ENCODE measurements at places on chromosomes 3 and 15.
A peak's percentile ranks its signal among the peaks of the same experiment; 100 is the strongest.

DNA sequence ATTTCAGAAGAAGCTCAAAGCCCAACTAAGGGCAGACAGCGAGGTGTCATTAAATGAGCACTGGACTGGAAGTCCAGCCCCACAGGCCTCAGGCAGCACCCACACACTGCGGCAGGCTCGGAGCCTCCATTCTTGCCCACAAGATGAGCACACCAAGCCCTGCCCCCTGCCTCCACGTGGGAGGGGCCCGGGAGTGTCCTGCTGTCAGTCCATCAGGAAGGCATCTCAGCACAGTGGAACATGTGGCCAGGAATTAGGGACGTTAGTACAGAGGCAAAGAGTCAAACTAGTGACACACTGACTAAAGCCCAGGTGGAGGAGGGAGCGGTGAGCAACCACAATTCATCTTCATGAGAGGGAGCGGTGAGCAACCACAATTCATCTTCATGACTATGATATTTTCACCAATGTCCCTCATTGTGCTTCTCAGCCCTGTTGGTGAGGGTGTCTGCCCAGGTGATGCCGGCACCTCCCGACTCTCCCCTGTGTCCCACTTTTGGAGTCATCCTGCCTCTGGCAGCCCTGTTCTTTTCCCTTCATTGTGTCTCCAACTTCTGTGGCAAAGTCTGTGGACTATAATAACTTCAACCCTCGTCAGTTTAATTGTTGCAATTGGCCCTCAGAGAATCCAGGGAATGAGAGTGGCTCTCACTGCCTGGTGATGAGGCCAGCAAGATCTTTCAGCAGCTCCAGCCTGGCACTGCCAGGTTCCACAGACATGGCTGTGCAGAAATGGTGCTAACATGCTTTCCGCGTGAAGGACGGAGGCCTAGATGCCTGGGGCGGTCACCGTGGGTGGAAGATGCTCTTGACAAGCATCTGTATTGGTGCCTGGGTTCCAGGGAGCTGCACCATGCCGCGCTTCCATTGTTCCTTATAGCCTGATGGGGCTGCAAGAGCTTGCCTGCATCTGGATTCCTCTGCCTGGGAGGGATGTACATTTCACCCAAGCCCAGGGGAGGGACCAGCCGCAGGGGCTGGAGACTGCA lies 23.1 kb upstream of the SKOR1 start:
- DNase-seq: peak; percentile 63

DNA sequence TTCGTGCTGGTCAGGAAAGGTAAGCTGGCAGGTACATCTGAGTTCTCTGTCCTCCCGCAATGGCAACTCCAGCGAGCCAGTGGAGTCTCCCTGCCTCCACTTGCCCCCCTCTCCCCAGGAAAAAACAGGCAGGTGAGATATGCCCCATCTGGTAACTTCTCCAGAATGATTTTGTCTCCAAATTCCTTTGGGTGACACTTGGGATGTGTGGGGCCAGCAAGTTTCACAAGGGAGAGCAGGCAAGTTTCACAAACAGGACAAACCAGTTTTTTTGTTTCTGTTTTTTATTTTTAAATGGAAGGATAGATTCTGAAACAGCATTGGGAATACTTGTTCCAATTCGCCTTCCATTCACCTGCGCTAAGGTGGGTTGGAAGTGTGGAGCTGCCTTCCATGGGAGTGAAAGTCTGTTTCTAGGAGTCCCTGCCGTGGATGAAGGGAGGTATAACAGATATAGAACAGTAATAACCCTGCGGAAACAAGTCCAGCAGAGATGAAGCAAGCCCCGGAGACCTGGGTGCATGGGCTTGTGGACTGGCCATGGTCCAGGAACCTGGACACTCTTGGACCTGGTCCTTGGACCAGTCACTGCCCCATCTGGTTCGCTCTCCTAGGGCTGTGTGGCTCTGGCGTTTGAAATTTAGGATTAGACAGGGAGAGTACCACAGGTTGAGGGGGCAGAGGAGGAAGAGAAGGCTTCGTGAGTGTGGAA lies 22.9 kb upstream of the KIF23 start:
- DNase-seq: no peak

GRCh38 chr3:187661267-187661666 lies 8.9 kb downstream of the SST start:
- no peak for DNase-seq

DNA sequence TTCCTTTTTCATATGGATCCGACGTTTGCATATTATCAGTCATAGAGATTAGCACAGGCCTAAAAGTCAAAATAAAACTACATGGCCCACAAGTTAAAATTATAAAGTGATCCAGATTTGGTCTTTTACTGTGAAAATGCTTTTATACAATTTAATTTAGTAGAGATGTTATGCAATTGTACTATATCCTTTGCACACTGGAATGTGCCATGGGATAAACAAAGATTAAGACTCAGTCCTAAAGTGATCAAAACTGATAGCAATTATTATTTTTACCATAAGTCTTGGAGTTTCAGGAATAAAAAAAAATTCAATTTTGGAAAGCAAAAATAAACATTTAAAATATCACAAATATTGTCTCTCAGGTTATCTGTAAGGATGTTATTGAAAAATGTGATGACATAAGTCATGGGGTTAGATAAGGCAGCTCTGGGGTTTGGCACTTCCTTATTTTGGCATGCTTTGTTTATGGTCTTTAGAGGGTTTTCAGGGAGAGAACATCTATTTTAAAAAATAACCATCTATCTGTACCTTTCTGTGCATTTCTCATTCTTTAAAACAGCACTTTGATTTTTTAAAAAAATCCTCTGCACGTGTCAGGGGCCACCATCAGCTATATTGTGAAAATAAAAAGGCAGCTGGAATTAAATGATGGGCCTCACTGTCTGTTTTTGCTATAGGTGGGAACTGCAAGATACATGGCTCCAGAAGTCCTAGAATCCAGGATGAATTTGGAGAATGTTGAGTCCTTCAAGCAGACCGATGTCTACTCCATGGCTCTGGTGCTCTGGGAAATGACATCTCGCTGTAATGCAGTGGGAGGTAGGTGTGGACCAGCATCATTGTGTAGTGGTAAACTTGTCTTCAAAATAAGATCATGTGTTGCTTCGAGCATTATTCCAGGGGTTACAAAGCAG lies 67.3 kb downstream of the TGFBR2 start:
- no peak for DNase-seq

DNA sequence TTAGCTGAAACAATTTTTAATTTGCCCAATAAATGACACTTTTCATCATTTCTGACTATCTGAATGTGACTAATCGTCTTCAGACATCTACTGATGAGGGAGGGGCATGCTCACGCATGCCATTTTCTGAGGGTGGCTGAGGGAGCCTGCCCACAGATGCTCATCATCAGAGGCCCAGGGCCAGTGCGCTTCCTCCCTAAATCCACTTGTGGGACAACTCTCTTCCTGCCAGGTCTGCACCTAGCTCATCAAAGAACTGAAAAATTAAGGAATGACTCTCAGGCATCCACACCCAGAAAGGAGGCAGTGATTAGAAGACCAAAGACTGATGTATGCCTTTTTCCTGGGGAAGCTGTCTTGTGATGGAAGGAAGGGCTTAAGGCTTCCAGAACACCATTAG lies 22.8 kb downstream of the RTP3 start:
- no peak for DNase-seq

DNA sequence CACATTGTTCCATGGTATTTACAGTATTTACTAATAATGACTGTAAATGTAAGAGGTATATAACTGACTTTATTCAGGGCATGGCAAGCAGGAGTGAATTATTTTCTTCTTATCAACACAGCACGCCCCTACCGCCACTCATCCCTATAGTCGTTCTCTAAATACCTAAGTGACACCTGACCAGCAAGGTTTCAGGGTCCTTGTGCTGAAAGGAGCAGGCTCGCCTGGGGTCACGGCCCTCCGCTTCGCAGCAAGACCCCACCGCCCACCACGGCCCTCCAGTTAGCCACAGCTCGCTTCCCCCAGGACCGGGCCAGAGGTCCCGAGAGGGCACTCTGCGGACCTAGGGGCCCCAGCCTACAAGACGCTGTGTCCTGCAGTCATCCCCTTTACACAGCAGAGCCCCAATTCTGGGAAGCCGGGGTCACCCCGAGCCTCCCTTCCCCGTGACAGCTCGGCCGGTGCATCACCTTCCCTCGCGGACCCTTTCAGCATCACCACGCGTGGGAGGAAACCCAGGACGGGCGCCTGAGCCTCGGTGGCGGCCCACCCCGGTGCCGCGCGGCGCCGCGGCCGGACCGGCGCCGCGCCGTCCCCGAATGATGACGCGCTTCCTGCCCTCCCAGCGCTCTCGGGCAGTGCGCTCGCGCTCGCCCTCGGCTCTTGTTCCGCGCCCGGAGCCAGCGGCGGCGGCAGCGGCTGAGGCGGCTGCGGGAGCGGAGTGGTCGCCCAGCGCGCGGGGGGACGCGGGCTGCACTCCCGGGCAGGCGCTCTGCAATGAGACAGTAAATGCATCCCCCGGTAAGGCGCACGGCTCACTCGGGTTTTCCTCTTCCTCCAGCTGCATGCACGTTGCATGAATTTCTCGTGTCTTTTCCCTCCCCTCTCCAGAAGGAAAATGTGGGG lies 225.1 kb upstream of the C2CD4B start:
- peak; percentile 86 for DNase-seq

- DNase-seq: no peak
Observed at GRCh38 chr3:4581920-4582611, 88.9 kb downstream of the ITPR1 start.

DNA sequence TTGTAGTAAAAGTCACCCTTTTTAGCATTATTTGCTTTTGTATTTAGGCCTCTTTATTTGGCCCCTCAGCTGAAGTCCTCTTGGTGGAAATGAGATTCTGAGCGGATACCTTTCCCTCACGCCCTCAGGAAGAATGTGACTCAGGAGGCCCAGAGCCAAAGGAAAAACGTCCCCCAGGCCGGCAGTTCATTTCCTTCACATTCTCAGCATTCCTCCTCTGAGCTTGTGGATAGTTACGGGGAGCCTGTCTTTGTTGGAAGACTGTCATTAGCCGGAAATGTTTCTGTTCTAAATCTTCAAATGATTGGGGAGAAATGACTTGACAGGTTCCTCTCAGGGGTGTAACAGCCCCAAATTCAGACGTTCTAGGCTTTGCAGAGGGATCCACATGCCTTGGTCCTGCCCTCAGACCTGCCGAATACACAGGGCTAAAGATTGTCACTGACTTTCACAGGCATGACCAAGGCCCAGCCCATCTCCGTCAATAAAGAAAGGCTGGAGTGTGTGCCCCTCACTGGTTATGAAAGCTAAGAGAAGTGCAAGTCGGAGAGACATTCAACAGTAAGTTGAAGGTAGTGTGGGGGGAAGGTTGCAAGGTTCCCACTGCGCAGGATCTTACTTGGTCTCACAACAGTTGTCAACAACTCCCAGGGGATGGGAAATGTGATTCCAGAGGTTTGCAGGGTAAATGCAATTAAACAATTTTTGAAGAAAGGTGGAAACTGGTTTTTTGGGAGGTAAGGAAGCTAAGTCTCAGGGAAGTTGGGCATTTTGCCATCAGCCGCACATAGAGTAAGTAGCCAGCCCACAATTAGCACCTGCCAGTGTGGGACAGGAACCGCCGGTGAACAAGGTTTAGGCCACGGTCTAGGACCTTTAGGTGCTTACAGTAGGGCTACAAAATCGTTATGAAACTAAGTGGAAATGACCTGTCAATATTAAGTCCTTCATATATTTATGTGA lies 39.7 kb upstream of the MYZAP start:
- no peak for DNase-seq

DNA sequence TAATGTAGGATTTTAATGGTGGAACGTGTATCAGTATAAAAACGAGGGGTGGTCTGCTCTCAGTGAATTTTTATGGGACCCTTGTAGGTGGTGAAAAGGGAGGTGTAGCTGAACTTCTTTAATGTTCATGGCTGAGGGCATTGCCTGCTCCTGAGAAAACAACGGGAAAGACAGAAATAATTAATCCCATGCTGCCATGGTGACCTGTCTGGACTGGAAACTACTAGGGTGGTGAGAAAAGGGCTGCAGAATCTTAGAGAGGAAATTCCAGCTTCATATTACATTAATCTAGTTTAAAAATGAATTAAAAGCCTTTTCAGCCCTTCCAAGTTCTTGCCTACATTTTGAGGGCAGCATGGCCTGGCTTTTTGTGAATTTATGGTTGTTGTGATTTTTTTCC lies 47.6 kb downstream of the ZBTB38 start:
- DNase-seq: no peak

DNA sequence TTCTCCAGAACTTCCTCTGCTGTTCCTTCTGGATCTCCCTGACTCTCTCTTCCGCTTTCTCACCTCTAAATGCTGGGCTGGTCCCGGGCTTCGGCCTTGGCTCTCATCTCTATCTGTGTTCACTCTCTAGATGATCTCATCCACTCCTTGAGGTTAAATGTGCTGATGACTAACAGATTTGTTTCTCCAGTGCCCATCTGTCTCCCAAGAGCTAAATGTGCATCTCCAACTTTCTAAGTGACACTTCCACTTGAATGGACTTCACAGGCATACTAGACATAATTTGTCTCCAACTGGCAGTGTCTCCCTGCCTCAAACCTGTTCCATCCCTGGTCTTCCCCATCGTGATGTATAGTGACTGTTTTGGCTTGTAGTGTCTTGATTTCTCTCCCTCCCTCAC lies 95.3 kb downstream of the ITPR1 start:
- DNase-seq: no peak

- no peak for DNase-seq
Observed at GRCh38 chr15:83039206-83039605, 27.8 kb upstream of the C15orf40 start.

DNA sequence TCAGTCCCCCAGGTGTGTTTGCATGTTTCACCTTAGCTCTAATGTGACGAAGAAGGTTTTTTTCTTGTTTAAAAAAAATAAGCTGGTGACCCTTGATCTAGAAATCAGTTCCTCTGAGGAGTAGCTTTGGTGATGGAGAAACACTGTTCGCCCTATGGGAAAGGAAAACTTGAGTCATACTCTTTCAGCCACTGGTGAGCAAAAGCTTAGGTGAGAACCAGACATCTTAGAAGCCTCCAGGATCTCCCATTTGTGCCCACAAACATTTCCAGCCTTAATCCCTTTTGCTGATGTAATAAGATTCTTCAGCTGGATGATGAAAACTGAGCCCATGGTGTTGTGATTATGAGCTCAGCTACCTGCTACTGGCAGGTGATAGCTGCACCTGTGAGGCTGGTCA lies 37.8 kb downstream of the SLC27A2 start:
- DNase-seq: no peak

GRCh38 chr15:100295939-100296565 lies 45.7 kb downstream of the ADAMTS17 start:
- no peak for DNase-seq

GRCh38 chr3:12622335-12622734 lies 41.6 kb downstream of the RAF1 start:
- DNase-seq: no peak

- DNase-seq: no peak
Observed at GRCh38 chr3:167116120-167116922, 263.8 kb downstream of the ZBBX start.

DNA sequence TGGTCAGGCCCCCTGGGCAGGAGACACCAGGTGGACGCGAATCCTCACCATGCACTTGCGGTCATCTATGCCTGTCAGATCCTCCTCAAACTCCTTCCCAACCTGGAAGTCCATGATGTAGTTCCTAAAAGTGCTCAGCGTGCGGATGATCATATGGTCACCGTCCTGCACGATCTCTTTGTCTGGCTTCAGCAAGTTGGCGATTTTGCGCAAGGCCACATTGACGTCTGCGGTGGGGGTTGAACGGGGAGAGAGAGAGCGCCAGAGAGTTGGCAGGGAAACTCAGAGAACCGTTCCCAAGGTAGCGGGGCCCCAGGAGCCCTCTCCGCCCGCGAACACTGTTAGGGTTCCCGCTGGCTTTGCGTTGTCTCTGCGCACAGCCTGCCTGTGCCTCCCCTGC lies 809 bp downstream of the RBP1 start:
- peak; percentile 47 for DNase-seq

GRCh38 chr3:108053483-108053882 lies 37.3 kb downstream of the CD47 start:
- DNase-seq: no peak

Data from cardiac septum (tissue), 1 donor.